ENCODE measurements at places on chromosomes 7 and 10. TPM values are rescaled to one million over a fixed set of nuclear protein-coding genes. Genes with fewer than 3 reads are reported as not detected.
A peak's percentile ranks its signal among the peaks of the same experiment; 100 is the strongest.

- DNase-seq, result no peak
Observed at GRCh38 chr10:103564776-103565520, 71.4 kb downstream of the NEURL1 start.

- no peak for DNase-seq
Observed at GRCh38 chr7:14228341-14228740, 238.9 kb upstream of the ETV1 start.

- DNase-seq, result no peak
Observed at GRCh38 chr7:26550492-26550891, 258.8 kb downstream of the SNX10 start.

- DNase-seq, result no peak
Observed at GRCh38 chr7:128962899-128963298, 25.2 kb downstream of the IRF5 start.

GRCh38 chr7:106054971-106055532 is 57.1 kb downstream of the SYPL1 start:
- DNase-seq, result no peak

DNA sequence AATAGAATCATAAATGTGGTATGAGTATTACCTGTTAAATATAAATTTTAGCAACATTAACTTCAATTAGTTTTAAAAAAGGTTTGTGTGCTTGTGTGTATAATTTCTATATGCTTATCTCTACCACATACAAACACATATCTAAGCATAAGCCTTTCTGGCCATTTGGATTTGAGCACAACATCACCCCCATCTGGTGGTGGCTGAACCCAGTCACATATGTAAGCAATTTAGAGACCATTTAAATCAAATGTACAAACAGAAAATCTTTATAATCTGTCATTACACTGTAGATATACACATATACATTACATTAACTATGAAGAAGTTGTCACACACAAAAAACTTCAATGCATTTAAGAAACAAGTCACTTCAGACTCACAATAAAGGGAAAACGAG is 31.7 kb downstream of the GPR22 start:
- peak; percentile 1 for DNase-seq

DNA sequence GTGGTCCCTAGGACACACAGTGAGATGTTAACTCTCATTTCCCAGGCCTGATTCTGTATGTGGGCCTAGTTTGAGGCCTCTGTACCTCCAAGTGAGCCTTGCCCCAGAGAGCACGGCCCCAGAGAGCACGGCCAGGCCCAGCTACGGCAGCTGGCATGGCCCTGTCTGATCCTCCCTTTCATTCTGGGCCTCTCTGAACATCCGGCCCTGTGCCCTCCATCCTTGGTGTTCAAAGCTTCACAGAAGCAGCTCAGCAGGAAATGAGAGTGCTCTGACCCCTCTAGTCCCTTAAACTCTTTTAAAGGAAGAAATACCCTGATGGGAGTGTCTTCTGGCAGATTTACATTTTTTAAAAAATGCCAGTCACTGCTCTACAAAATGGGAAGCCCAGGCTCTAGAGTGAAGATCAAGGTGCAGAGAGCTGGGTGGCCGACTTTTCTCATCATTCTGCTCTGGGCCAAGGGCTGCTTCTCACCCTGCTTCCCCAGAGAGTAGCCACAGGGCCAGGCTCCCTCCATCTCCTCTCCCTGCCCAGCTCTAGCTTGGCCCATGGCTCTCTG is 171.9 kb downstream of the RPS24 start:
- DNase-seq, result no peak

GRCh38 chr10:83122336-83122735 is 1017.0 kb upstream of the GHITM start:
- no peak for DNase-seq

GRCh38 chr7:122864016-122864415 is 22.2 kb downstream of the CADPS2 start:
- DNase-seq, result no peak

DNA sequence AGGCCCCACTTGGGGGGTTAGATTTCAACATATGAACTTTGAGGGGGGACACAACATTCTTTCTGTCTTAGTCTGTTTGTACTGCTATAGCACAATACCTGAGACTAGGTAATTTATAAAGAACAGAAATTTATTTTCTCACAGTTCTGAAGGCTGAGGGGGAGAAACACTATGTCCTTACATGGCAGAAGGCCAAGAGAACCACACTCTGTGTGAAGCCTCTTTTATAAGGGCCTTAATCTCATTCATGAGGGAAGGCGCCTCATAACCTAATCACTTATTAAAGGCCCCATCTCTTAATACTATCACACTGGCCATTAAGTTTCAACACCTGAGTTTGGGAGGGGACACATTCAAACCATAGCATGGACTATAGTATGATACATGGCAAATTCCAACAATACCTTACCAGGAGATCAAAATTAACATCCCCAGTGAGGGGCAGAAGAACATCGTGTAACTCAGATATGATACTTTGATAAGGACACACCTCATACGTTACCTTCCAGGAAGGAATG is 9.3 kb upstream of the PDLIM1 start:
- no peak for DNase-seq

DNA sequence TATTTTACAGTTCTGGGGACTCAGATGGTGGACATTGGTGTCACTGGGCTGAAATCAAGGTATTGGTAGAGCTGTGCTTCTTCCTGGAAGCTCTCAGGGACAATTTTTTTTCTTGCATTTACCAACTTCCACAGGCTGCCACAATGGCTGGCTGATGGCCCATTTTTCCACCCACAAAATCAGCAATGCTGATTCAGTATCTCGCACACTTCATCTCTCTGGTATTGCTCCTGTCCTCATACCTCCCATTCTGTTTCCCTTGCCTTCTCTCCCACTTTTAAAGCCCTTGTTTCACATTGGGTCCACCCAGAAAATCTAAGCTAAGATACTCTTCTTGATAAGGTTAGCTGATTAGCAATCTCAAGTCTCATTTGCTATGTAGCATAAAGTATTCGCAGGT is 530.9 kb upstream of the POM121L12 start:
- DNase-seq, result no peak

DNA sequence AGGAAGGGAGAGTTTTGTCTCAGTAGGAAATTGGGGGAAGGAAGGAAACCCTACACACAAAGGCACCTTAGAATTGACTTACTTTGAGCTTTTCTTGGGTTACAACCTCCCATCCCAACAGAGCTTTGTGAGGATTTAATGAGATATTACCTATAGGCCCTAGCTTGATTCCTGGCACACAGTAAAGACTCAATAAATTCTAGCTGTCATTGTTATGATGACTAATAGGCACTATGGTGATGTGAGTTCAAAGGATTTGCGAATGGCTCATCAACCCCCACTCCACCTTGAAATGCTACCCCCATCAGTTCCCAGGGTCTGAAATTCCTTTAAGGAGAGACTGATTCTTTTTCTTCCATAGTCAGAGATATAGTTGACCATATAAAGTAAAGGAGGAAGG is 67.9 kb upstream of the SMNDC1 start:
- no peak for DNase-seq

DNA sequence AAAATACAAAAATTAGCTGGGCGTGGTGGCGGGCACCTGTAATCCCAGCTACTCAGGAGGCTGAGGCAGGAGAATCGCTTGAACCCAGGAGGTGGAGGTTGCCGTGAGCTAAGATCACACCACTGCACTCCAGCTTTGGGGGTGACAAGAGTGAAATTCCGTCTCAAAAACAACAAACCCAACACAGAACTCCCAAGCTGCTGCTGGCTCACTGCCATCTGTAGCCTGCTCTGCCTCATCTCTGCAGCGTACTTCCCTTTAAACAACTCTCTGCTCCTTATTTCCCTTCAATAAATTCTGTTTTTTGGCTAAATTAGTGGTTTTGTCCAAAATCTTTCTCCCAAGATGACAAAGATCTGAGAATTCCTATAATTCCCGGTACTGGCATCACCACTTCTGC is 189.2 kb upstream of the GALNT17 start:
- DNase-seq, result no peak

GRCh38 chr10:76086761-76087639 is 655.6 kb downstream of the LRMDA start:
- DNase-seq, result no peak

SOSTDC1 gene
- total RNA-seq, result not detected

HILPDA gene
- total RNA-seq, result 14.4 TPM

NEUROD6 gene
- not detected for total RNA-seq

KCNIP2 gene
- total RNA-seq, result 0.25 TPM

GSAP gene
- total RNA-seq, result 2.6 TPM

Data from pulmonary artery endothelial cell (primary cell).